ENCODE measurements at places on chromosomes 5 and 9.

DNA sequence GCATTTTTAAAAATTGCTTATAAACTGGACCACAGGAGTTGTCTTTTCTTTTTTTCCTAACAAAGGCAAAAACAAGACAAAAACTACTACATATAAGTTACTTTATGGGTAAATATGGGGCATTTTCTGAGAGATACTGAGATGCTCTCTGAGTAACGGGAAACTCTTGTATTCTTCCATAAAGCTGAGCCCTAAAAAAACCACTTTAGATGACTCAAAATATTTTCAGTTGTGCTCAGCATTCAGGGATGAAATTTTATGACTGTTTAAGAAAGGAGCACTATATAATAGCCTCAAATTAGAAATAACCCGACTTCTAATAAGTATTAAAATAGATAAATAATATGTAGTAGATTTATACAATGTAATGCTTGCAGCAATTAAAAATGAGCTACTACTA, 644.5 kb downstream of the KCTD16 start:
- no peak for DNase-seq

DNA sequence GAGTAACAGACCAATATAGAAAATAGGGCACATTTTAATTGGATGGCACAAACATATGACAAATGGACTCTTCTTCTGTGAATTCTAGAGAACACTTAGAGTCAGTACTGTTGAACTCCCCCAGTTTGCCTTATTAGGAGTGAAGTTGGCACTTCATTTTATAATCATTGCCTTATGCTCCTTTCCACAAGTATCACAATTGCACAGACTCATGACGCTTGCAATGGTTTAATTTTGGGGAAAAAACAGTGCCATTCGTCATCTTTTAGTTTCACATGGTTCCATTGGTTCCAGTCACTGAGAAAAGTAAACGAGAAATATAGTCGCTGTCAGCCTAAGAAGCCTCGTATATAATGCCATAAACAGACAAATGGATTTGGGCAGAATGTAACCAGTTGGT, 71.2 kb downstream of the LURAP1L start:
- DNase-seq: no peak

DNA sequence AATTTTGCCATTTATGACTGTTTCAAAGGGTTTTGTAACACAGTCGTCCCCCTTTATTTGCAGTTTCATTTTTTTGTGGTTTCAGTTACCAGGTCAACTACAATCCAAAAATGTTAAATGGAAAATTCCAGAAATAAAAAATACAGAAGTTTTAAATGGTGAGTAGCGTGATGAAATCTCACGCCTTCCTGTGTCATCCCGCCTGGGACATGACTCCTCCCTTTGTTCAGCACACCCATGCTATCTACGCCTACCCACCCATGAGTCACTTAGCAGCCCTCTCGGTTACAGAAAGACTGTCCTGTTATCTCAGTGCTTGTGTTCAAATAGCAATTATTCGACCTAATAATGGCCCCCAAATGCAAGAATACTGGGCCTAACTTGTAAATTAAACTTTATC, 765.3 kb upstream of the ADAMTS16 start:
- DNase-seq: no peak

DNA sequence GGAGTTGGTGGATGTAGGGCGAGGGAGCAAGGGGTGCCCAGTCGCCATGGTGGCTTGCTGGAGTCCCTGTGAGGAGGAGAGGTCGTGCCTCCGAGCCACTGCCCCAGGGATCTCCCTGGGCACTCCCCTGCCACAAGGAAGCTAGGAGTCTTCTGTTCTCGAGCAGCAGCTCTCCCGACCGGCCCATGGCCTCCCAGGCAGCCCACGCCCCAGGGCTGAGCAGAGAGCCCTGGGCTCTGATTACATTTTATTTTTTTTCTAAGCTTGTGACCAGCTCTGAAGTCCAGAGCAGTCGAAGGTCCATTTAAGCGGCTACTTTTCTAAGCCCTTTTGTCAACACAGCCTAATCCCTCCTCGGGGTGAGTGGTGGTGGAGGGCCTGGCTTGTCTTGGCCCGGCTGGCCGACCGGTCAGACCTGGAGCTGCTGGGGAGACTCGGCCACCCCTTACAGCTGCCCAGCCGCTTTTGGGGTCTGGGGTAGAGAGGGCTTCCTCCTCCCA, 2.1 kb downstream of the RXRA start:
- DNase-seq: no peak

DNA sequence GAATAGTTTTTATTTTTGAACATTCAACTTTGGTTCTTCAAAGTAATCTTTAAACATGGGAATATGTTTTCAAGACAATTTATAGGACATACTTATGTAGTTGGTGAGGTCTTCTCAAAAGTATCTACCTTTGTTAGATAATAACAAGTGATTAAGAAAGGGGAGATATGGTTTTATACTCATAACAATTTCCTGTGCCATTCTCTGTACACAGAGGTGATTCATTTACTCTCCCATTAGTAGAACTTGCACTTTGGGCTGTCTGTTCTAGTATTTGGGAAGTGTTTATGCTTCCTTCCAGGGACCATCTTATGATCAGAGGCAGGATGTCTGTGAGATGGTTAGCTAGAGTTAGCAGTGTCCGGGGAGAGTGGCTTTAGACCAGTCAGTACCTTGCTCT, 15.2 kb downstream of the LSM11 start:
- DNase-seq: no peak

DNA sequence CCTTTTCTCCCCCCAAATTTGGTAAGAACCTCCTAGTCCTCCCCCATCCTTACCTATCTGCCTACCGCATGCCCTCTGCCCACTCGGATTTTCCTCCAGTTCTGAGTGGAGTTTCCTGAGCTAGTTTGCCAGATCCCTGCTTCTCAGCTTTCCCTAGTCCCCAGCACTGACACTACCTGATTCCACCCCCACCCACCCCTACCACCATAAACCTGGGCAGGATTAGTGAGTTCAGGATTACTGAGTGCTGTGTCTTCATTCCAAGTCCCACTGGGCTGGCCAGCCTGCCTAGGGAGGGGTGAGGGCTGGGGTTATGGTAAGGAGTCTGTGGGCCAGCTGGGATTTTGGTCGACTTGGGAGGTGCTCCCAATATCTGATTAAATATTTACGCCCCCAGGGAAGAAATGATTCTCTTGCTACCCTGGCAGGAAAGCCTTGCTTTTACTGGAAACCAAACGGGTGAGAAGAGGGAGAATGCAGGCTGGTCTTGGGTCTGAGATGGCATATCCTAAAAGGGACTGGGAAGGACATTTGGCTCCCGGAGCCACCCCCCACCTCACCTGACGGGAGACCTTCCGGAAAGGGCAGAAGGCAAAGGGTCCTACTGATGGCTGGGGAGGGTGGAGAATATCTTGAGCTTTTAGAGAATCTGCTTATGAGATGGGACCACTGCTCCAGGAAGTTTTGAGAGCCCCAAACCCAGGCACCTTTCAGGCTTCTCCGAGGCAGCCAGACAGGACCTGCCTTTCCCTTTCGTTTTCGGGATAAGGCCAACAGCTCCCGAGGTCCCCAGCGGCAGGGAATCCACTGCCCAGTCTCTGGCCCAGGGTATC, 3.7 kb downstream of the PITX1 start:
- DNase-seq: no peak

DNA sequence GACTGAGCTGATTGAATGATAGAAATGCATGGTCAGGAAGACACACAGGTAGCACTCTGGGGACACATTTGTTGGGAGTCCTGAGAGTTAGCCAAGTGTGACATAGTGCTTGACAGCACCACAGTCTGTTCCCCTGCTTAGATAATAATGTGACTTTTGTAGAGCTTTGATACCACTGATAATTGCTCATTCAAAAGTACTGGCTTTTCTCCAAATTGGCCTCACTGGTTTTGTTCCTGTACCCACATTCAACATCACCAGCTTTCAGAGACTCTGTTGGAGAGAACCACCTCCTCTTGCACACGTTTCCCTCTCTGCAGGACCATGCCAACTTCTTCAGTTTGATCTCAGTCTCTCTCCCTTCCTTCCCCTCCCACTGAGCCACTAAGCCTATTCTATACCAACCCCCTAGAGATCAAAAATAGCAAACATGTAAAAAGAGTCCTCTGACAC, 52.5 kb upstream of the IL7R start:
- DNase-seq: no peak

DNA sequence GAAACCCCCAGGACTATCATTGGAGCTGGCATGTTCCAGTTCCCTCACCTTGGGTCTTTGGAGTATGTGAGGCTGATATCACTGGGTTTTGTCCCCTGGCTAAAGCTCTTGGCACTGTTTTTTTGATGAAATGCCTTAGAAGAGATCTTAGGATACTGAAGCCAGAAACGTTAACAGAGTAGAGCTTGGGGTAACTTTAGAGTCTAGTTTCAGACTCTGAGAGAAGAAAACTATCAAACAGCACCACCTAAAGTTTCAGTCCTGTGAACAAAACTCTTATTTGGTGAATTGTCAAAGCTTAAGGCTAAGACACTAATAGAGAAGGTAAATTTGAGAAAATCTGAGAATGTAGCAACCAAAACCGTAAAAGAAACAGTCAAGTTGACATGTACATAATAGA, 111.7 kb upstream of the PUM3 start:
- DNase-seq: no peak

DNA sequence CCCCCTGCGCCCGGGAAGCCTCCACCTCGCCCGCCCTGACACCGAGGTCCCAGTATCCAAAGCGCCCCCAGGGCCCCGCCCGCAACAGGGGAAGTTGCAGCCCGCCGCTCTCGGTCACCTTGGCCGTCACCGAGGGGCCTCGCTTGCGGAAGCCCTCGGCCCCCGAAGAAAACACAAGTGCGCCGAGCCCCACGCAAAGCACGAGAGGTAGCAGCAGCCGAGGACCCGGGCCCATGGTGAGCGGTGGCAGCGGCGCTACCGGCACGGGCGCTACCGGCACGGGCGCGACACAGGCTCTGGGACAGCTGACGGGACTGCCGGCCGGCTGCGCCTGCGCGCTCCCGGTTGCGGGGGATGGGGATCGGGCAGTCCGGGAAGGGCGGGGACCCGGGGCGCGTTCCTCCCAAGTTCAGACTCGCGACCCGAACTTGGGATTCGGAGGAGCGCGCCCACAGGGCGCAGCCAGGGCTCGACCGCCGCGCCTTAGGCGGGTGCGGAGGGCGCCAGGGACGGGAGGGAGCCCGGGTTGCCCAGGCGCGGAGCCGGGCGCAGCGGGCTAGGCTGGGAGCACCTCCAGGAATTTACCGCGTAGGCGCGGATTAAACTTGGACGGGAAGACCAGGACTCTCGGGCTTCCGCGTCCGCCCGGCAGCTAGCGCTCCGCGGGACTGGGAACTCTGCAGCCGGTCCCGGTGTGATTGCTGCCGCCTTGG, at the start of gene PPIC:
Gene PPIC, minus strand, starts transcription at position 335 of the 713 bp plus-strand sequence. Its CDS starts 100 bp downstream, at position 235.
- peak; percentile 36 for DNase-seq

- DNase-seq: no peak
These were observed 16.8 kb downstream of the IRX4 start for GRCh38 chr5:1865948-1866347.

- DNase-seq: no peak
These were observed 104.9 kb downstream of the FEM1C start for GRCh38 chr5:115439639-115440038.

GRCh38 chr5:163993126-163993525, 487.7 kb downstream of the MAT2B start:
- DNase-seq: no peak

GRCh38 chr9:29297592-29297991, 1724.3 kb upstream of the C9orf72 start:
- DNase-seq: no peak

- DNase-seq: no peak
These were observed 15.3 kb downstream of the NCS1 start for GRCh38 chr9:130187523-130187846.

GRCh38 chr9:99012957-99013512, 69.3 kb downstream of the COL15A1 start:
- DNase-seq: peak; percentile 22

GRCh38 chr5:132819468-132819867, 6.4 kb downstream of the SOWAHA start:
- DNase-seq: no peak

DNA sequence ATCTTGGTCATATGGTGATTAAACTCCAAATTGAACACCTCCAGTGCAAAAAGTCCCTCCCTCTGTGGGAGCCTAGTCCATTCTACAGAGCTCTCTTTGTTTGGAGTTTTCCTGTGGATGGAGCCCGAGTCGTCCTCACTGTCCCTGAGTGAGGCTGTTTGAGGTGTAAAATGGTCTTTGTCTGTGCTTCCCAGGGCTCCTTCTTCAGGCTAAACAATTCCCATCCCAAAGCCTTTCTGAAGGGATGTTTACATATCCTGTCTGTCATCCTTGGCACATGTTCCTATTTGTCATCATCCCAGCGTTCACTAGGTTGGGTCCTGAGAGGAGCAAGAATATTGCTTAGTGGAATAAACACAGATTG, 68.9 kb downstream of the COL27A1 start:
- DNase-seq: no peak

- no peak for DNase-seq
These were observed 56.6 kb downstream of the ELAVL2 start for GRCh38 chr9:23769307-23769935.

DNA sequence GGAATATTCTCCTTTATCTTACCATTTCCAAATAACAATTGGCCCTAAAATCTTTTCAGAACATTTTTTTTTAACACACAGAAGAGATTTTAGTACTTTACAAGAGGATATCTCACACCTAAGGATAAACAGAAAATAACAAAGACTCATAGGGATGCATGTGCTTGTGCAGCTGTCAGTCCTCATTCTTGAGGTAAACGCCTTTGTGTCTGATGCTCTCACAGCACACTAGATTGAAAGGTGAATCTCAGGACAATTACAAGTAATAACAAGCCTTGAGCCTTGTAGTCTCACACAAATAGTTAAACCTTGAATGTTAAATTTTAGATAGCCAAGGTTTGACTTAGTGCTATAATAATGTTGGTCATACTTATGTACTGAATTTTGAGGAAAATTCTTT, 439.2 kb downstream of the PTPRD start:
- DNase-seq: no peak

DNA sequence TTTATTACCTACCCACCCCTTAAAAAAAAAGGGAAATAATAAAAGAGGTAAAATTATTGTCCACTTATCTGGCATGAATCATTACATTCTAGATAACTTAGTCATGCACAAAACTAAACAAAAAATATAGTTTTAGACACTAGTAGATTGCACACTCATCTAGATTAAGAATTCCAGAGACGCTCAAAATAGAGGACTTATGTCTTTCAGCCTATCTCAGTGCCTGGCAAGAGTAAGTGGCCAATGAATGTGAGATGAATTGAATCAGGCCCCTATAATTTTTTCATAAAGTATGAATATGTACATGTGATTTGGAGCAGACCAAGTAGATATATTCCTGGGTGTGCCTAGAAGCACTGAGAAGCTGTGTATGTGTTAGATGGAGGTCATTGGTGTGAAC, 2.0 kb upstream of the RXFP3 start:
- DNase-seq: no peak

GRCh38 chr9:16029796-16030363, 477.0 kb downstream of the CCDC171 start:
- DNase-seq: no peak

DNA sequence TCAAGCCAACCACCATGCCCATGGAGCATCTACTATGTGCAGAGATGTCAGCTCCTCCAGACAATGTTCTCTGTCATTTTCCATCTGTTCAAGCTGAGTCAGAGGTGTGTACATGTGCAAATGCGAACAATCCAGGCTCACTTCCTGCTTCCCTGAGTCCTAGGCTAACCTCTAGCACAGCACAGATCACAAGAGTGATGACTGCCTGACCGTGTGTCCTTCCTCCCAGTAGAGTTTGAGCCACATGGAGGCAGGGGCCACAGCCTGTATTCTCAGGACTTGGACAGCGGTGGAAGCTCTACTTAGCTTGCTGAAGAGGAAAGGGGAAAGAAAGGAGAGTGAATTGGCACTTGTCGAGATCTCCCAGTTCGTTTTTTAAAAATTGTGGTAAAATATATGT, 87.2 kb downstream of the KCNIP1 start:
- no peak for DNase-seq

- DNase-seq: no peak
These were observed 147.1 kb upstream of the MAP1B start for GRCh38 chr5:71960195-71960594.

Data from stimulated activated CD8-positive, alpha-beta memory T cell treated with anti-CD3 and anti-CD28 coated beads, Interleukin-4, amount 100 ng/mL, for 48 hours (primary cell).